Mesothelial cell of epicardium (in vitro differentiated cells): ENCODE measurements at places on chromosomes 2 and 18. TPM values are rescaled to one million over a fixed set of nuclear protein-coding genes. Genes with fewer than 3 reads are reported as not detected.

Gene C2orf74
- total RNA-seq: 6.0 to 6.6 TPM (median 6.0 TPM) in 3 replicates

Gene OXER1
- total RNA-seq: 6.9 to 7.5 TPM (median 7.2 TPM) in 3 replicates

Gene MYO5B
- total RNA-seq: 15.1 to 15.6 TPM (median 15.1 TPM) in 3 replicates

Gene AQP12B
- total RNA-seq: not detected in 3 replicates

Gene SPATS2L
- total RNA-seq: 78.6 to 84.8 TPM (median 83.7 TPM) in 3 replicates

Gene TEKT4
- not detected in 3 replicates for total RNA-seq

Gene HOXD1
- total RNA-seq: not detected in 3 replicates

Gene CHMP3
- 73.5 to 75.8 TPM (median 73.8 TPM) in 3 replicates for total RNA-seq

Gene TCF4
- total RNA-seq: 210 to 224 TPM (median 218 TPM) in 3 replicates

Gene GAREM2
- 25.0 to 27.5 TPM (median 26.4 TPM) in 3 replicates for total RNA-seq

GRCh38 chr2:130823171-130823885, 13.4 kb upstream of the ARHGEF4 start:
- H3K4me3 ChIP-seq: no peak overlapping the region
- H3K27ac ChIP-seq: no peak overlapping the region
- DNase-seq: no peak

GRCh38 chr18:70258243-70258642, 30.6 kb upstream of the SOCS6 start:
- H3K4me1 ChIP-seq: no peaks in the 10 kb centered on the region
- H3K27me3 ChIP-seq: peaks cover 5% of the 10 kb centered on the region
- DNase-seq: no peak
- H3K36me3 ChIP-seq: no peaks in the 10 kb centered on the region
- H3K27ac ChIP-seq: no peak overlapping the region

DNA sequence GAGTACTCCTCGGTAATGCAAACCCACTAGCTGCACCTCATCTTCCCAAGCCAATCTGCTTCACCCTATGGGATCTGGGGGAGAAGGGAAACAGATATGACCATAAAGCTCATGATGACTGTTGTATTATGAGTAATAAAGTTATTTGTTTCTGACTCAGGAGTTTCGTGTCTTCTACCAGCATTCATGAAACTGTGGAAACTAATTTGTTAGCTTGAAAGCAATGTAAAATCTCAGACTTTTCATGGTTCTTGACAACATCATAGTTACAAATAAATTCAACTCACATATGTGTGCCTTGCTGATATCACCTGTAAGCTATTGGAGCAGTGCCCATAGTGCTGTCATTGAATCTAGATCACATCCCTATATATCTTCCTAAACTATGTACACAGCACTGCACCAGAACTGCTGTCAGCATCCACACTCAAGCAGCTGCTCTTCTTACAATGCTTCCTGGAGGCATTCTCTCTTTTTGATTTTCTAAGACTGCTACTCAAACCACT, 135.6 kb upstream of the KYNU start:
- no peak overlapping the region for H3K4me3 ChIP-seq
- no peaks in the 10 kb centered on the region for H3K36me3 ChIP-seq
- no peaks in the 10 kb centered on the region for H3K27me3 ChIP-seq
- no peaks in the 10 kb centered on the region for H3K4me1 ChIP-seq
- H3K27ac ChIP-seq: no peak overlapping the region
- DNase-seq: no peak

GRCh38 chr18:26503382-26503781, 45.0 kb downstream of the KCTD1 start:
- H3K4me3 ChIP-seq: peak overlapping the region; percentile 28
- peak overlapping the region; percentile 23 for H3K27ac ChIP-seq
- H3K4me1 ChIP-seq: peaks cover 34% of the 10 kb centered on the region

GRCh38 chr18:42508683-42509296, 553.8 kb downstream of the PIK3C3 start:
- peaks cover 1% of the 10 kb centered on the region for H3K4me1 ChIP-seq
- no peak overlapping the region for H3K27ac ChIP-seq
- no peak for DNase-seq

DNA sequence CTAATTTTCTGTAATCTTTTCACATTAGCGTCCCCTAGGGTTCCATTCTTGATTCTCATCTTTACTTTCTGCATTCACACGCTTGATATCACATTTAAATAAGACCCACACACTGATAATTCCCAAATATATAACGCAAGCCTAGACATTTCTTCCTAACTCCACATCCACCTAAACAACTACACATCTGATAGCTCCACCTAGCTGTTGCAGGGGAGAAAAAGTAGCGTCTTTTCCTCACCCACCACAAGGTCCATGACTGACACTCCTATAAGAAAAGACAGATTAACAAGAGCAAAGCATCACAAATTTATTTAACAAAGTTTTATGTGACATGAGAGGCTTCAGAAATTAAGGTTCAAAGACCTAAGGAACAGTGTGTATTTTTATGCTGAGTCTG, 862.2 kb upstream of the DDX18 start:
- H3K27me3 ChIP-seq: no peaks in the 10 kb centered on the region
- peaks cover 3% of the 10 kb centered on the region for H3K4me1 ChIP-seq
- H3K27ac ChIP-seq: no peak overlapping the region
- no peak overlapping the region for H3K4me3 ChIP-seq
- H3K36me3 ChIP-seq: peaks cover 3% of the 10 kb centered on the region

DNA sequence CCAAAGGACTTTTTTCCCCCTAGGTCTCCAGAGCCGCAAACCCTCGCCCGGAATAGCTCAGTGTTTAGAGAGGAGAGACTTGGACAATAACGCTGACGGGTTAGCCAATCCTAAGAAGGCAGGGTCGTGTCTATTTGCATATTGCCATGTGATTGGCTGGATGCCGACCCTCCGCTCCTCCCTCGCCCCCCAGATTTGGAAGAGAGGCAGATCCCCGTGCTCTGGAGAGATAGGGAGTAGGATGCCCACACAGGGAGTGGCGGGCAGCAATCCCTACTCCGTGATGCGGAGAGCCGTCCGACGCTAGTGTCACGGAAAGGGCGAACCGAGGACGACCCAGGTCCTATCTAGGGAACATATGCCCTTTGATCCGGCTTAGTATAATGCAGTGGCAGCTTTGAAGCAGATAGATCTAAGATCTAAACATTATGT, 1.4 kb downstream of the WNT6 start:
- peak overlapping the region; percentile 97 for H3K27ac ChIP-seq
- H3K4me1 ChIP-seq: peaks cover 77% of the 10 kb centered on the region
- peak; percentile 85 for DNase-seq
- H3K4me3 ChIP-seq: peak overlapping the region; percentile 89
- peaks cover 6% of the 10 kb centered on the region for H3K36me3 ChIP-seq
- peaks cover 35% of the 10 kb centered on the region for H3K27me3 ChIP-seq

DNA sequence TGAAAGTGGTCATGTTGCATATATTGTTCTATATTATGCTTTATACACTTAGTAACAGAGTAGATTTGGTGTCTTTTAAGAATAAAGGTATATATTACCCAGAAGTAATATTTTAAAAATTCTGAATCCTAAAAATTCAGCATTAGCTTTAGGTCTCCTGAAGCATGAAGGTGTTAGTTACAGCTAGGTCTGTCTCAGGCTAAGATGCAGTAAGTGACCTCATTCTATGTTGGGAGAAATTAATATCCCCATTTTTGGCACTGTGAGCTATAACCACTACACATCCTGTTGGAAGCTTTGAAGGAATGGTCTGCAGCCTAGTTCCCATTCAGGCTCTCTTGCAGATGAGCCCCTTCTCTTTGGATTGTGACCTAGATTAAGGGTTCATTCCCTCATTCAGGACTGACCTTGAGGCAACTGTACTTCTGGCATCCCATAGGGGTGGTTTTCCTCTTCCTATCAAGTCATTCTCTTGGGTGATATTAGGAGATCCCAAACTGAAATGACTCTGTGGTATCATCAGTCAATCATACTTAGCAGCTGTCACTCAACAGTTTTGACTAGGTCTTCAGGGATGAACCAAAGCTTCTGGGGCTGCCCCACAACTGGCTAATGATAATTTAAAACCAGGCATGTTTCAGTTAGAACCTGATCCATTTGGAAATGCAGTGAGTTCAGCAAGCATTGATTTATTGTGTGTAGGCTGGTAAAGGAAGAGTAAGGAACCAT, 117.7 kb downstream of the GPD2 start:
- H3K27ac ChIP-seq: no peak overlapping the region
- H3K27me3 ChIP-seq: no peaks in the 10 kb centered on the region
- H3K4me1 ChIP-seq: peaks cover under 1% of the 10 kb centered on the region
- H3K4me3 ChIP-seq: no peak overlapping the region

GRCh38 chr18:46268671-46269070, 164.5 kb downstream of the HAUS1 start:
- no peaks in the 10 kb centered on the region for H3K27me3 ChIP-seq
- H3K36me3 ChIP-seq: peaks cover 4% of the 10 kb centered on the region
- H3K27ac ChIP-seq: no peak overlapping the region
- no peak overlapping the region for H3K4me3 ChIP-seq
- no peak for DNase-seq

DNA sequence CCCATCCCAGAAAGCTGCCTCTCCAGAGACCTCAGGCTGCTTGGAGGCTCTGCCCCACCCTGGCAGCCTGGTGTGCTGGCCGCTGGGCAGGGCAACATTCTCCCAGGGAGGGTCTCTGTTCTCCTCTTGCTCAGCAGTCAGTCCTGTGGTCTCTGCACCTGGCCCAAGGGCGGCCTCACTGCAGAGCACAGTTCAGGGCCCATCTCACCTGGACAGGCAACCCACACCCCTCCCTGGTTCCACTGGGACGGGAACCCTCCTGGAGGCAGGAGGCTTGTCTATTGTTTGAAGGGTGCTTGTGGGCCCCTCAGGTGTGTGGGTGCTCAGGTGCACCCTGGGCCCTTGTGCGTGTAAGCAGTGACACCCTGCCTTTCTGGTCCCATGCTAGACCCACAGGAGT, 67.2 kb upstream of the OTOS start:
- no peak overlapping the region for H3K4me3 ChIP-seq
- H3K27ac ChIP-seq: no peak overlapping the region
- no peaks in the 10 kb centered on the region for H3K36me3 ChIP-seq
- H3K4me1 ChIP-seq: peaks cover 17% of the 10 kb centered on the region
- peaks cover 10% of the 10 kb centered on the region for H3K27me3 ChIP-seq

- DNase-seq: no peak
- peaks cover 36% of the 10 kb centered on the region for H3K4me1 ChIP-seq
- H3K36me3 ChIP-seq: no peaks in the 10 kb centered on the region
- H3K27ac ChIP-seq: peak within 1 kb of the TSS; percentile 94
- peaks cover 26% of the 10 kb centered on the region for H3K27me3 ChIP-seq
These were observed at the start of gene BCL2 for GRCh38 chr18:63319383-63320122. Gene BCL2 (minus strand): TSS chr18:63319769.

GRCh38 chr2:73110168-73111072, 2.3 kb downstream of the RAB11FIP5 start:
- no peaks in the 10 kb centered on the region for H3K36me3 ChIP-seq
- peak overlapping the region; percentile 79 for H3K4me3 ChIP-seq
- H3K4me1 ChIP-seq: peaks cover 20% of the 10 kb centered on the region
- peak overlapping the region; percentile 34 for H3K27ac ChIP-seq

DNA sequence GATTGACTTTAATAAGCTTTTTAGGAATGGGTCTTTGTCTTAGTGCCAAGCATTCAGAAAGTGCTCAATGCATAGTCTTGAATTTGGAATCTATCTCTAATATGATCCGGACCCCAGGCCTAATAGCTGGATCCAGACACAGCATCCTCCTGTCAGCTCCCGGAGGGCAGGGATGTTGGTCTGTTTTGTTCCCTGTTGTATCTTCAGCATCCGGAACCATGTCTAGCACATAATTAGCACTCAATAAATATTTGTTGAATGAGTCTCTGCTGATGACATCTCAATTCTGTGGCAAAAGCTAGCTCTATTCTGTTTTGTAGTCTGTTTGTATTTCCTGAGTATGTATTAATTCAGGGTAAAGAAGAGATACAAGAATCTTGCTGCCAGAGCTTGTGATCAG, 169.1 kb downstream of the DCDC2C start:
- no peak for DNase-seq
- H3K36me3 ChIP-seq: no peaks in the 10 kb centered on the region
- no peaks in the 10 kb centered on the region for H3K4me1 ChIP-seq

GRCh38 chr2:112150447-112150846, 12.3 kb downstream of the FBLN7 start:
- no peak for DNase-seq
- no peaks in the 10 kb centered on the region for H3K36me3 ChIP-seq
- H3K4me1 ChIP-seq: peaks cover 7% of the 10 kb centered on the region
- H3K27ac ChIP-seq: peak overlapping the region; percentile 70
- H3K4me3 ChIP-seq: no peak overlapping the region
- no peaks in the 10 kb centered on the region for H3K27me3 ChIP-seq

GRCh38 chr2:216690853-216691741, 4.3 kb downstream of the IGFBP5 start:
- H3K36me3 ChIP-seq: peaks cover 8% of the 10 kb centered on the region
- peak overlapping the region; percentile 93 for H3K27ac ChIP-seq
- no peaks in the 10 kb centered on the region for H3K27me3 ChIP-seq
- peaks cover 55% of the 10 kb centered on the region for H3K4me1 ChIP-seq

GRCh38 chr18:58345875-58346274, 283.0 kb downstream of the ALPK2 start:
- peaks cover 42% of the 10 kb centered on the region for H3K36me3 ChIP-seq
- peaks cover 18% of the 10 kb centered on the region for H3K4me1 ChIP-seq
- no peak for DNase-seq
- no peak overlapping the region for H3K4me3 ChIP-seq
- H3K27me3 ChIP-seq: no peaks in the 10 kb centered on the region

DNA sequence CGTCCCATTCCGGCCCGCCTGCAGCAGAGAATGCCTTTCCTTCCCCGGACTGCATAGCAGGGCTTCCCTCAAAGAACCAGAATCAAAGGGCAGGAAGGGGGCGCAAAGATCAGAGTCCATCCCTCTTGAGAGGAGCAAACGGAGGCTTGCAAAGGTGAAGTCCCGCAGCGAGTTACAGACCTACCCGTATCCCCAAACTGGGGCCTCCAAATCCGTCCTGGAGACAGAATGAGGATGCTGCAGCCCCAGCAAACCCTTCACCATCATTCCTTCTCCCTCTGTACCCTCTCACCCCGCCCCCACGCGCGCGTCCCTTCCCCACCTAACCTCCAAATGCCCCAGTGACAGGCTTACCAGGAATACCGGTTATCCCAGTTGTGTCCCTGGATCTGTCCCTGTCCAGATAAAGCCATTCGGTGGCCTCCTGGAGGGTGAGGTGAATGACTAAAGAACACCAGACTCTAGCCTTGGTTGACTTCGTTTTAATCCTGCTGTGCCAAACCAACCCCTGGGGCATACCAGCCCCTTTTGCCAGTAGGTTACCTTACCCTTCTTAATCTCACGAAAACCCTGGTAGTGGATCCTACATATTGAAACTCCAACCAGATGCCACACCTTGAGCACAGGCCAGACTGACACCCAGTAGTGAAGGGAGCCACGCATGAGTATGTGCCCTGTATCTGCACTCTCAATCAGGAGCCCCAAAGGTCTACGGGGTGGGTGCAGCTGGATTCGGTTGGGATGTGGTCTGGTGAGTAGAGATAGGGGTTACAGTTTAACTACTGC, 961 bp upstream of the SLC40A1 start:
- peak overlapping the region; percentile 76 for H3K4me3 ChIP-seq
- peak overlapping the region; percentile 78 for H3K27ac ChIP-seq
- no peak for DNase-seq
- H3K27me3 ChIP-seq: no peaks in the 10 kb centered on the region
- peaks cover 7% of the 10 kb centered on the region for H3K36me3 ChIP-seq
